ENCODE measurements at places on chromosomes 5 and 9.
A peak's percentile ranks its signal among the peaks of the same experiment; 100 is the strongest.

DNA sequence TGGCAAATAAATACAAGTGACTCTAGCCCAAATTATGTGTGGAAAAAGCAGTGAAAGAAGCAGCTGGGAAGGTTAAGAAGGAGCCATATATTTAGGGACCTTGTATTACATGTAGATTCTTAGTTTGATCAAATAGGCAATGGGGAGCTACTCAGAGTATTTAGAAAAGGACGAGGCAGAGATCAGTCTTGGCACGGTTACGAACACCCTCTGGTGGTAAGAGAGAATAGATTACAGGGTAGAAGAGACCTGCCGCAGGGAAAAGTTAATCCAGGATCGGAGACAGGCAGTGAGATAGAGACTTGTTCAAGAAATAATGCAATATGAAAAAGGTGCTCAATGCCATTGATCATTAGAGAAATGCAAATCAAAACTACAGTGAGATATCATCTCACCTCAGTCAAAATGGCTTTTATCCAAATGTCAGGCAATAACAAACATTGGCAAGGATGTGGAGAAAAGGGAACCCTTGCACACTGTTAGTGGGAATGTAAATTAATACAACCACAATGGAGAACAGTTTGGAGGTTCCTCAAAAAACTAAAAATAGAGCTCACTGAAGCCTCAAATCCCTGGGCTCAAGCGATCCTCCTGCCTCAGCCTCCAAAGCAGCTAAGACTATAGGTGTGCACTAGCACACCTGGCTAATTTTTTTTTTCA is 12.0 kb downstream of the INIP start:
- DNase-seq: no peak

GRCh38 chr5:110903966-110904365 is 165.2 kb downstream of the SLC25A46 start:
- no peak for DNase-seq

DNA sequence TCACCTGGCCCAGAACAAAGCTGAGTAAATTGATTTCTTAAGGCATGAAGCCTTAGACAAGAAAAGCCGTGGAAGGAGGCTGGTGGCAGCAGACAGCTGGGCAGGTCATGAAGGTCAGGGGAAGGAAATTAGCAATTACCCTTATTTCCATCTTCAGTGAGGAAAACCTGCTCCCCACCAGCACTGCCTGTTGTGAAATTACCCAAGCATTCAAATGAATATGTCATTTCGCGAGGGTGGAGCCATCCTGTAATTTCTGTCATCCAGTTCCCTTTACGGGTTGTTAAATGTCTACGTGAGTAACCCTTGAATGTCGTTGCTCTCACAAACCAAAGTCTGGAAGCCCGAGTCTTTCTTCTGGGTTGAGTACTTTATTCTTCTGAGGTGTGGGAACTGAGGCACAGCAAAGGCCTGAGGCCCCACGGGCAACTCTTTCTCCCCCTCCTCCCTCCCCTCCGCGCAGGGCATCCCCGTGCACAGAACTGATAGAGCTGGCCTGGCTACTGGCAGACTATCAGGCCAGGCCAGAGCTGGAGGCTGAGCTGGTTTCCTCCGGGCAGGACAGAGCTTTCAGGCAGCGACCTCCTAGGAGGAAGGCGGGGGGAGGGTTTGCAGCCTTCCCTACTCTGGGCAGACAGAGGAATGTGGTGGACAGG is 22.0 kb upstream of the AK3 start:
- no peak for DNase-seq

- DNase-seq: no peak
Measured at GRCh38 chr5:32565145-32565544, 20.2 kb upstream of the SUB1 start.

DNA sequence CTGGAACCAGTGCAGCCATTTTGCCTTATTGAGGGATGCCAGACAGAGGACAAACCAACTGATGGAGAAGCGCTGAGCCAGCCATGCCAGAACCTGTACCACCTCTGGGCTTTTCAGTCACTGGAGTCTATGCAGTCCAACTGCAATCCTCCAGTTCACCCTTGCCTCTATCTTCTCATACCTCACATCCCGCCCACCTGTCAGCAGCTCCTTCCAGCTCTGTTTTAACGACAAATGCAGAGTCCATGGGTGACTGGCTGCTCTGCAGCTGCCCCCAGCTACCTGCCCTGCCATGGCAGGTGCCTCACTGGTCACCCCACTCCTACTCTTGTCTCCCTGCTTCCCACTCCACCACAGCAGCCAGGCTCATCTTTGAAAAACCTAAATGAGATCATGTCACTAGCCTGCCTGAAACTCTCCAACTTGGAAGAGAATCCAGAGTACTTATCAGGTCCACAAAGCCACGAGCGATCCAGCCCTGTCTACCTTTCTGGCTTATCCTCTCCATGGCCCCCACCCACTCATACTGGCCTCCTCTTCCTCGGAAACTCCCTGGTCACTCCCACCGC is 14.0 kb upstream of the ACSL6 start:
- no peak for DNase-seq

- no peak for DNase-seq
Measured at GRCh38 chr5:167725741-167726140, 565.7 kb upstream of the WWC1 start.

DNA sequence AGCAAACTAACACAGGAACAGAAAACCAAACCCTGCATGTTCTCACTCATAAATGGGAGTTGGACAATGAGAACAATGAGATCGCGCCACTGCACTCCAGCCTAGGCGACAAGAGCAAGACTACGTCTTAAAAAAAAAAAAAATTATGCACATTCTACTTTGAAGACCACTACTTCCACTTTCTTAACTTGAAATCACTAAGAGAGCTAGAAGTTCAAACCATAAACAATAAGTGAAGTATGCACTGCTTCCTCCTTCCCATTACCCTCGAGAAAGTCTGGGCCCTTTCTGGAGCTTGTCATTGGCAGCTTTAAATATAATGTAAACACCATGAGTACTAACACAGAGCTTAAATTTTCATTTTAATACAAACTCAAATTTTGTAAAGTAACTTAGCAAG is 94.9 kb downstream of the TLE1 start:
- no peak for DNase-seq

- DNase-seq: no peak
Measured at GRCh38 chr5:168822745-168823281, 243.6 kb upstream of the PANK3 start.

DNA sequence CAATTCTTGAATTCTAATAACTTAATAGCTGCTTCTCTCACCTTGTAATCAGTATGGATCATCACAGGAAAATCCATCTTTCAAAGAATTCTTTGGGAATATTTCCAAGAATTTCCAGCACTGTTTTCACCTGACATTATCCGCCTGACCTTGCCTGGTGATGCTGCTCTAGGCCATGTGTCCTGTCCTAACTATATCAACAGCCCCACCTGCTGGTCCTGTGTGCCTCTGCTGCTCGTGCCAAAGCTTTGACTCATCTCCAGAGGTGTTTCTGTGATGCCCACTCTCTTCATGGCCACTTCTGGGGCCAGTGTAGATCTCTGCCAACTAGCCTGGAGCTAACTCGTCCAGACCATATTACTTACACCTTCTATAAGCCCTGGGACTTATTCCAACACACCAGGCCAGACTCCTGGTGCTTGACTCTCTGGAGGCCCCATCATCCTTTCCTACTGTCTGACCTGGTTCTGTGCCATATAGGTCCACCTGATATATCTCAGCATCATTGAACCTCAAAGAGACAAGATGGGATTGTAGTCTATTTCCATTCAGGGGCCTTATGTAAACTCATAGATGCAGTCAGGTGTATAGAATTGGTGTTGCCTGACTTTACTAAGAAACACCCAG is 67.5 kb upstream of the CKMT2 start:
- peak; percentile 48 for DNase-seq

DNA sequence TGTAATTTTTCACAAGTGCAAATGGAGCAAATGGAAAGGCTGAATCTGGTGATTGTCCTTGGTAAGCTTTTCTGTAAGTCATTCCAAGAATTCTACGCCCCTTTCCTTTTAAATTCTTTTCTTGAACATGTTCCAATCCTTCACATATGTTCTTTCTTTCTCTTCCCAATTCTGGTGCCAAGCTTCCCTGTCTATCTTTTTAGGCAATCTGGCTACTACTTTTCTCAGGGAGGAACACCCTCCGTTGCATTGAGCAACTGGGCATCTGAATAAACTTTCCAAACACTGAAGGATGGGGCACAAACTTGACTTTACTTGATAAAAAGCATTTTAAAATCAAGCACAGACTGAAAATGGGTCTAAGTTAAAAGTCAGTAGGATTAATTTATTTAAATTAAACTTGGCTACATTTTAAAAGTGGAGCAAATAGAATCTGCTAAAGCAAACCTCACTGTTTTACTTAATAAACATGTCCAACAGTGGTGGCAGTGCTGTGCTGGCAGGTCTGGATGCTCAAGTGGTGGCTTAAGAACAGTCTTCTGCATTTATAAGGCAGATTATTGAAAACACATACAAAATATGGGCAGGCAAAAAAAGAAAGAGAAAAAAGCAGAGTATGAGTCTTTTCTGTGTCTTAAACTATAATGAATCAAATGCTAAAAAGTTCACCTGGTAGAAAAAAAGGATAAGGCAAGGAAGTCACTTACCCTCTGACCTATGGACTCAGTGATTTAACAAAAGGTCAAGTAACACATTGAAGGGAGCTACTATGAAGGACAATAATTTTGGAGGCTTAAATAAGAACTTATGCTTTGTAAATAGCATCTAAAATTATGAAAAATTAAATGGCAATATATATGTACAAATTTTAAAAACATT is 5.4 kb downstream of the ELL2 start:
- DNase-seq: no peak

DNA sequence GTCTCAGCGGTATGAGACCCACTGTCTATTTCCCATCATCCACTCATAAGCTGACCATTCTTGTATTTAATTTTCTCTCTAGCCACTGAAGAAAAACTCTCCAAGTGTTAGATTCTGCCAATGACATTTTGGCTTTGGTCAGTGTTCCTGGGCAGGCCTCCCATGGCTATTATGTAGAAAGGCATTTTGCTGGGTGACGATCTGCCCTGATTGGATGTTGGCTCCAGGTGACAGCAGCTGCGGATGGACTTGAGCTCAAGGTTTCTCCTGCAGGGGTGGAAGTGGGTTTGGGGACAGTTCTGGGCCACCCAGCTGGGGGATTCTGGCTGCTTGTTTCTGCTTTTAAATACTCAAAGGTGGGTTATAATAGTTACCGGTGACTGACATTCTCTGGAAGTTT is 31.6 kb downstream of the ACSL6 start:
- no peak for DNase-seq

DNA sequence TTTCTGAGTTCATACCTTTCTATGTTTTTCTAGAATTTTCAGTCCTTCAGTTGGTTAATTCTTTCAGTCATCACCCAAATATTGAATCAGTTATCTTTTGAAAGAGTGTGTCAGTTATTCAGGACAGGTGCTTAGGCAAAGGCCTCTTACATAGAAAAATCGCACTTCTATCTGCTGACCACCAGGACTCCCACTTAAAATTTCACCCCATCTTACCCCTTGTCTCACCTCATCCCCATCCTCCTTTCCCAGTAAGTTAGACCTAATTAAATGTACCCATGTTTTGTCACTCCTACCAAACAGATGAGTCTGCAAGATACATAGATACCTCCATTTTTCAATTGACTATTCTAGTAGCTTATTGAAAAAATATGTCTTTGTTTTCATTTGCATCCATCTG is 159.9 kb upstream of the PIK3R1 start:
- no peak for DNase-seq

DNA sequence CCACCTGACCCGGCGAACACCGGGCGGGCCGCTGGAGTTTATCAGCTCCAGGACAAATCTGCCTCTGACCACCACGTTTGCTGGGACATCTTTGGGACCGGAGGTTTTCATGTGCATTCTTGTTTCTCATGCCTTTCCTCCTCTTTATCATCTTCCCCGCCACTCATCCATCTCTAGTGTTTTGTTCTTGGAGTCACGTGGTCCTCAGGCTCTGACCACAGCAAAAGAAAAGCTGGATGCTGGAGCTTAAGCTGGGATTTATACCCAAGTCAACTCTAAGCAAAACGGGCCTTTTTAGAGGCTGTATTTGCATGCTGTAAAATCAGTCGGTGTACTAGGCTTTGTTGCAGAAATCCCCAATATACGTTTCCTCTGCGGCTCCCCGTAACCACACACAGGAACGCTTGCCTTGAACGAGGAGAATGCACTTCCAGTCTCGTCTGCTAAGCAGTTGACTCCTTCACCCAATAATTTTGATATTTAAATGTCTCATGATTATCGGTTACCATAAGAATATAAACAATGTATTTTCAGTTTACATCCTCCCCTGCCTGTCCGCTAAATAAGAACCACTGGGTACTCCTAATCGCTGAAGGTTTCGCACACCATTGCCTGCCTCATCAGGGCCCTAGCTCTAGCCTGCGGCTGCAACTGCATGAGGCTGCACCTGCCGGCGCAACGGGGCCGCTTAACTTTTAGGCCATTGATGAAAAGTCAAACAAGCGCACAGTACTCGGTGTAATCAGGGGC is 560 bp upstream of the NDUFS6 start:
- no peak for DNase-seq

- DNase-seq: no peak
Measured at GRCh38 chr9:75864266-75864665, 26.2 kb upstream of the PCSK5 start.

GRCh38 chr9:129626625-129627284 is 792 bp downstream of the NTMT1 start:
- no peak for DNase-seq

DNA sequence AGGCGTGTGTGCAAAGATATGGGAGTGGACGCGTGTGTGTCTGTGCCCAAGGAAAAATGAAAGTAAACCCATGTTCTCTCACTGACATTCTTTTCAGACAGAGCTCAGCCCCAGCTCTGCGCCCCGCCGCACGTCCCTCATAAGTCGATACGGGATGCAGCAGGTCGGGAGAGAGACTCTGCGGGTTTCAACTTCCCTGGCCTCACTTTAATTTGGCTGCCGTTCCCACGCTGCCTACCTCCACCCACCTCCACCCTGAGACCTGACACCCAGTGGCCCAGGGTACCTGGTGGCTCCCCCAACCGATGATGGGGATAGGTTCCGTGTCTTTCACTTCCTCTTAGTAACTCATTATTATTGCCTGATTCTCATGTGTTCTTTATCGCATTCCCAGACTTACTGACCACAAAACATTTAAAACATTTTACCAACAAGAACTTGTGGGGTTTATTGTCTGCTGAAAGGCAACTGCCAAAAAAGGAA is 19.4 kb downstream of the LHX2 start:
- DNase-seq: no peak

GRCh38 chr9:137148242-137148641 is 9.3 kb downstream of the GRIN1 start:
- no peak for DNase-seq

DNA sequence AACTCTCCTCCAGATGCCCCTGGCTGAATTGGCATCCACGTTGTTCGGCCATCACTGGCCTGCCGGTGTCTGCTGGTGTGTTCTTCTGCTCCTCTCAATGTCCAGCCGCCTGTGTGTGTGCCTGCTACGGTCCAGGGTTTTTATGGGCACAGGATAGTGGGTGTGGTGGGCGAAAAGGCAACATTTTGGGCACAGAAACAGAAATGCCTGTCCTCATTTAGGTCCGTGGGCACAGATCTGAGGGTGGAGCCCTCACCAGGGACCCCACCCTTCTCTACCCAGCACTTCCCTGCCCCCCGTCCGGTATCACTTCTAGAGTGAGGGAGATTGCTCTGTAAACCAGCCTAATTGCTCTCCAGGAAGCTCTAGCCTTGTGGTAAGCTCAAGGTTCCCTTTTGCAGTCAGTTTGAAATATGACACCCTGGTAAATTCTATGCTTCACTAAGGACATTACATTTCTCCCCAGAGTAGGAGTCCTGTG is 410.1 kb downstream of the MAT2B start:
- no peak for DNase-seq
